ENCODE measurements at places on chromosomes 16 and 17.

DNA sequence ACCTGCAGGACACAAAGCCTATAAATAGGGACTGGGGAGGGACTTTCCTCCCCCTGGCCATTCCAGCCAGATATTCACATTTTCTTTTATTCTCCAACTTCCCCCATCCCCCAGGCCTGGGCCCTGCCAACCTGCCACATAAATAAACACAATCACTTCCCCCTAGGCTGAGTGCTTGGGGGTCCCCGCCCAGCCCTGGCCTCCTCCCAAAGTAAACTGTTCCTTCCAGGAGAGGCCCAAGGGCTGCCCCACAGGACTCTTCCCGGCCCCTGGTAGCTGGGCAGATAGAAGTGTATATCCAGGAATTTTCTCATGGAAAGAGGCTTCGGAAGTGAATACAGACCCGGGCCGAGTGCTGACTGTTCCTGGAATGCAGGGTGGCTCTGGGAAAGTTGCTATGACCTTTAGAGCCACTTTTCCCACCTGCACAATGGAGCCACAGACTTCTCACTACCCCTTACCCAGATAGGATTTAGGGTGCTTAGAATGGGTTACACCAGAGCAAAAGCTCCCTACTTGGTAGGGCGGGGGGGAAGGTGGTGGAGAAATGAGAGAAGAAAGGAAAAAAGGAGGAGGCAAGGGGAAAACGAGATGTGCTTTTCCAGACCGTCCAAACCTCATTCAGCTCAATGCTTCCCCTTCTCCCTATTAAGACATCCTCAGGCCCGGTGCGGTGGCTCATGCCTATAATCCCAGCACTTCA lies 8.5 kb downstream of the CSF3 start:
- DNase-seq, result no peak

DNA sequence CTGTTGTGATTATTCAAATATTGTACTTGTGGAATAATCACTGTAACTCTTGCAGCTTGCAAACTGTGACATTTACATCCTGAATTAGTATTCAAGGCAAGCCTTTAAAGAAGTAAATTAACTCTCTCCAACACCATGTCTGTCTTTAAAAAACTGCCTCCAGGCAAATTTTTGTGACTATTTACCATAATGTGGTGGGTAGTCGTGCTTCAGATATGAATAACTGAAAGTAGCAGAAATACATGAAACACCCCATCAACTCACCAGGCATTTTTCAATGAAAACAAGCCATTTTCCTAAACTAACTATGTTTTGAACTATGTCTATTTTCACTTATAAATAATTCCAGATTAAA lies 217.4 kb upstream of the PSMD7 start:
- no peak for DNase-seq

DNA sequence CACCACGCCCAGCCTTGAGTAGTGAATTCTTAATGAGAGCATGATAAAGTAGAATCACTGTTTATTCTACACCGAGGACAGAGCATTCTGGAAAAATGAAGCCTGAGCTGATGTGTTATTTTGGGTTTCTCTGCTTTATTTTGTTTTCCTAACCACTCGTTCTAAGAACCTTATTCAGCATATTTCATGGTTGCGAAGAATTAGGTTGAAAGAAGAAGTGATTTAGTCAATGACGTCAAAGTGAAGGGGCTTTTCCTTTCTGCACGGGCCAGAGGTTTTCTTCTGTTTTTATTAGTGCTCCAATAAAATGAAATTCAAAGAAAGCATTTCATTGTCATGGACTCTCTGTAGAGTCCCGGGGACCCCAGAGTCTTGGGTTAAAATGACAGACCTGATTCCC lies 178.5 kb downstream of the MAF start:
- no peak for DNase-seq

DNA sequence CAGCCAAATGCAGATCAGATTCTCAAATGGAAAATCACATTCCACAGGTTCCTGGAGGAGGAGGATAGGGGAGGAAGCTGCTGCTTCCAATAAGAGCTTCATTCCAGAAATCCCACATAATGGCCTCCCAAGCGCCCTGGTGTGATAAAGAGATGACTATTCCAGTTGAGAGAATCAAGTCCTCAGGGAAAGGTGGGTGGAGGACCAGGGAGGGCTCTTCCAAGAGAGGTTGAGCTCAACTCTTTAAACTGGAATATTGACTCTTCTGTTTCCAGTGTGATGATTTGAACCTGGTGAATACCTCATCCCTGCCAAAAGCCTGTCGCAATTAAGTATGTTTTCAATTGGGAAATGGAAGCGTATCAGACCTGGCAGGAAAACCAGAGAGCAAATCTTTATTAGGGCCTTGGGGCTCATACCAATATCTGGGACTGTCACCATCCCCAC lies 81.4 kb upstream of the DYNLRB2 start:
- DNase-seq, result no peak

DNA sequence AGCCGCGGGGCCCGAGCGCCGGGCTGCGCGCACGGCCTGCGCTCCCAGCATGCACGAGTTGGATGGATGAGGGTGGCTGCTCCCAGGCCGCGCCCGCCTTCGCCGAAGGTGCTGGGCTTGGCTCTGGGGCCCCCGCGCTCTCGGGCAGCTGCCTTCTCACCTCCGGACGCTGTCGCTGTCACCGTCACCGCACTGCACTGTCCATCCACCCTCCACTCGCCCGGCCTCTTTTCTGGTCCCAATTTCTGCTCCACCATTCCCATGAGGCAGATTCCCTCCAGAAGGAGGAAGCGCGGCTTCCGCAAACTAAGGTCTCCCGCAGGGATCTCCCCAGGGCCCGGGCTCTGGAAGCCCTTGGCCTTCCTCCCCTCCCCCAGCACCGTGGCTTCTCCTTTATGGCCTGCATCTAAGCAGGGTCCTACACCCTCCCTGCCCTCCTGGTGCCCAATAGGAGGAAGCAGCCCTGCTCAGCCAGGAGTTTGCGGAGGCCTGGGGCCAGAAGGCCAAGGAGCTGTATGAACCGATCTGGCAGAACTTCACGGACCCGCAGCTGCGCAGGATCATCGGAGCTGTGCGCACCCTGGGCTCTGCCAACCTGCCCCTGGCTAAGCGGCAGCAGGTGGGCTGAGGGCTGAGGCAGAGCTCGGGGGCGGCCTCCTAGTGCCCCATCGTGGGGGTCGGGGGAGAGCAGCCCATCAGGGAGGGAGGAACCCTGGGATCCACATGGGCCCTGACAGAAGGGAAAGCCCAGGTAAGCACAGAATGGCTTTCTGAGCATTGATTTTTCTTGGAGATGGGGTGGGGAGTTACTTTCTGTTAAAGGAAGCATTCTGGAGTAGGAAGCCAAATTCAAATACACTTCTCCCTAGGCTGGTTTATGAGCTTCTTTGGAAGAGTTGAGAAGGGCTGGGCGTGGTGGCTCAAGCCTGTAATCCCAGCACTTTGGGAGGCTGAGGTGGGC lies 899 bp downstream of the ACE start:
- no peak for DNase-seq

DNA sequence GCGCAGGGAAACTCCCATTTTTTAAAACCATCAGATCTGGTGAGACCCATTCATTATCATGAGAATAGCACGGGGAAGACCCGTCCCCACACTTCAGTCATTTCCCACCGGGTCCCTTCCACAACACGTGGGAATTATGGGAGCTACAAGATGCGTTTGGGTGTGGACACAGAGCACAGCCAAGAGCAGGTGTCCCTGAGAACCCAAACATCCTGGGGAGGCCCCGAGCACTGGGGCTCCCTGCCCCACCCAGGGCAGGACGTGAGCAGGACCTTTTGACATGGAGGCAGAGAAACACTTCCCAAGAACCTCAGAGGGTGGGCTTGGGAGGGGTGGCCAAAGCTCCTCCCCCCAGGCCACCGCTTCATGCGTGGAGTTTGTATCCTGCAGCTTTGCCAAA lies 89.9 kb upstream of the DNAH17 start:
- no peak for DNase-seq

GRCh38 chr17:74180336-74180735 lies 23.1 kb upstream of the RPL38 start:
- DNase-seq, result no peak

- no peak for DNase-seq
These were observed 77.1 kb upstream of the SALL1 start for GRCh38 chr16:51228097-51228659.

- no peak for DNase-seq
These were observed 531.4 kb downstream of the CDH11 start for GRCh38 chr16:64590513-64590912.

- no peak for DNase-seq
These were observed 756.4 kb downstream of the CDH11 start for GRCh38 chr16:64365448-64365931.
